ENCODE measurements at places on chromosomes 1 and 21. TPM values are rescaled to one million over a fixed set of nuclear protein-coding genes. Genes with fewer than 3 reads are reported as not detected.

The EXO1 gene
- total RNA-seq: 0.40 TPM

The HENMT1 gene
- total RNA-seq: 1.1 TPM

- peak; percentile 70 for DNase-seq
These were observed 12.6 kb downstream of the TRIM46 start for GRCh38 chr1:155186067-155186793.

- DNase-seq: no peak
These were observed 19.3 kb upstream of the MAN1A2 start for GRCh38 chr1:117347907-117348306.

The CRP gene
- total RNA-seq: not detected

DNA sequence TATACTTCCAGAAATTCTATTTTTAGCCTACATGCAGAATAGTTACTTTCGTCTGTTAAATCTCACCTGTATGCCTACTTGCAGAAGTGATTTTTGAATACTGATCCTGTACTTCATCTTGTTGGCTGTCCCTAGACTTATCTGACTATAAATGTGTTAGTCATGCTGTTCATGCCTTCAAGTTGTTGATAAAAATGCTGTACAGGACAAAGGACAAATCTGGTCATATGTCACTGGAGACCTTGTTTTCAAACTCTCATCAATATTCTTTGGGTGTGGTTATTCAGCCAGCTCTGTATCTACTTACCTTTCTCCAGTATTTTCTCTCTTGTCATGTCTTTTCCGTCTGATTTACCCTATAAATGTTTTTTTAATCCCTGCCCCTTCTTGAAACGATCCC lies 132.9 kb downstream of the RNF220 start:
- no peak for DNase-seq

All from cardiac septum (tissue), 1 donor.